ENCODE measurements at places on chromosomes 7 and 10.

- no peak for DNase-seq
Measured at GRCh38 chr7:111982133-111982532, 224.1 kb downstream of the DOCK4 start.

- DNase-seq = peak; percentile 38
Measured at GRCh38 chr10:112434988-112435619, 11.6 kb downstream of the ZDHHC6 start.

DNA sequence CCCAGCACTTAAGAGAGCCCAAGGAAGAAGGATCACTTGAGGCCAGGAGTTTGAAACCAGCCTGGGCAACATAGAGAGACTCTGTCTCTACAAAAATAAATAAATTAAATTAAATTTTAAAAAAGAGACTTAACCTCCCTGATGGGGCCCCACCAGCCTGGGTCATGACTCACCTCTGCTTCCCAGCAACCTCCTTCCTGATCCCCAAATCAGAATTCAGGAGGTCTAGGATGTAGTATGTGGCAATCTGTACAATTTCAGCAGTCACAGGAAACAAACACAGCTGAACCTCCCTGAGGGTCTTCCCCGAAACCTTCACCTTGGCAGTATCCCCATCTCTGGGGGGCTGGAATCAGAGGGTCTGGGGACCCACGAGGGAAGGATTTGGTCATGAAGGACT is 9.7 kb upstream of the PPP1R35 start:
- peak; percentile 75 for DNase-seq

DNA sequence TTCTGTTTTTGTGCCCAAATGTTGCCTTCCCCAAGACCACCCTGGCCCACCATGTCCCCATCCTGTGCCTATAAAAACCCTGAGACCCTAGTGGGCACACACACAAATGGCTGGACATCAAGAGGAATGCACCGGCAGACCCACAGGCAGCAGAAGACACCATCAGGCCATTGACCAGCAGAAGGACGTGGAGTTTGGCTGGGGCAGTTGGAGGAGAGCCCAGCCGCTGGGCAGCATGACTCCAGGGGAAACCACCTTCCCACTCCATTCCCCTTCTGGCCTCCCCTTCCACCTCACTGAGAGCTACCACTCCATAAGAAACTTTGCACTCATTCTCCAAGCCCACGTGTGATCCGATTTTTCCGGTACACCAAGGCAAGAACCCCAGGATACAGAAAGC is 309.2 kb downstream of the CAMK1D start:
- no peak for DNase-seq

- DNase-seq = no peak
Measured at GRCh38 chr10:90947030-90947960, 26.4 kb upstream of the ANKRD1 start.

- DNase-seq = no peak
Measured at GRCh38 chr7:156143158-156143557, 330.9 kb upstream of the SHH start.

- DNase-seq = peak; percentile 21
Measured at GRCh38 chr7:91310830-91311460, 46.7 kb downstream of the FZD1 start.

GRCh38 chr10:69817078-69817581 is 15.4 kb downstream of the COL13A1 start:
- peak; percentile 26 for DNase-seq

DNA sequence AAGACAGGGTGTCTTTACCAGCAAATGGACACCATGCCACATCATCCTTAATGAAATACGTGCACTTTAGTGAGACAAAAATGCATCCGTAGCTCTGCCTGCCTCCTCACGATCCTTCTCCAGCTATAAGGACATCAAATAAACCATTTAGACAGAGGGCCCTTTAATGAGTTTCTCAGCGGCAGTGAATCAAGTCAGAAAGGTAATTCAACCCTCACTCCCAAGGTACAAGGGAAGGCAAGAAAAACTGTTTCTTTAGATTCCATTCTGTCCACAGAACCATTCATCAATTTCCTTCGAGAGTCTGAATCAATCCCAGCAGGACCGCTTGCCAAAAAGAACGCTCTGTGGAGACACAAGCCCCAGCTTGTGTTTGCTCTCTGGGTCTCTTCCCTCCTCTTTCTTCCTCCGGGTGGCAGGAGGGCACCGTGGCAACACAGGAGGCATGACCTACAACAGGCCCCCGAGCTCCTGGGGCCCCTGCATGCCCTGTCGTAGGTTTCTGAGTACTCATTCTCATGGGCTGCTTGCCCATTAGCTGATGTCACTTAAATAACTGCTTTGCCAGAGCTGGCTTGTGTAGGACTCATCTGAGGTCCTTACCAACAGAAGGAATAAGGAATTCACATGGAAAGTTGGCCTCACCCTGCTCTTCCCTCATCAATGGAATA is 297.8 kb upstream of the PRKCQ start:
- peak; percentile 62 for DNase-seq

DNA sequence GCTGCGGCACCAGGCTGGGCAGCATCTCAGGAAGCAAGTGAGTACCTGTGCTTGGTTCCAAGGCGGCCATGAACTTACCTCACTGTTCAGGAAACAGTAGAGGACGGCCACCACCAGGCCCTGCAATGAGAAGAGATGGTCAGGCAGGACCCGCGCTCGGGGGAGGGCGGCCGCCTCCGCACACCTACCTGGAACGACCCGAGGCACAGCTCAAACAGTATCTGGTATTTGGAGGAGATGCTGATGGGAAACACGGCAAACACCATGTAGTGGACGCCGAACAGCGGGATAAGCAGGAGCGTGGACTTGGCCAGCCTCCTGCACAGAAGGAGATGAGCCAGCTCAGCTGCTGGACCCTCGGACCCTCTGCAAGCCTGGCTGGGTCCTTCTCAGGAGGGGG is 112.9 kb downstream of the VIPR2 start:
- no peak for DNase-seq

DNA sequence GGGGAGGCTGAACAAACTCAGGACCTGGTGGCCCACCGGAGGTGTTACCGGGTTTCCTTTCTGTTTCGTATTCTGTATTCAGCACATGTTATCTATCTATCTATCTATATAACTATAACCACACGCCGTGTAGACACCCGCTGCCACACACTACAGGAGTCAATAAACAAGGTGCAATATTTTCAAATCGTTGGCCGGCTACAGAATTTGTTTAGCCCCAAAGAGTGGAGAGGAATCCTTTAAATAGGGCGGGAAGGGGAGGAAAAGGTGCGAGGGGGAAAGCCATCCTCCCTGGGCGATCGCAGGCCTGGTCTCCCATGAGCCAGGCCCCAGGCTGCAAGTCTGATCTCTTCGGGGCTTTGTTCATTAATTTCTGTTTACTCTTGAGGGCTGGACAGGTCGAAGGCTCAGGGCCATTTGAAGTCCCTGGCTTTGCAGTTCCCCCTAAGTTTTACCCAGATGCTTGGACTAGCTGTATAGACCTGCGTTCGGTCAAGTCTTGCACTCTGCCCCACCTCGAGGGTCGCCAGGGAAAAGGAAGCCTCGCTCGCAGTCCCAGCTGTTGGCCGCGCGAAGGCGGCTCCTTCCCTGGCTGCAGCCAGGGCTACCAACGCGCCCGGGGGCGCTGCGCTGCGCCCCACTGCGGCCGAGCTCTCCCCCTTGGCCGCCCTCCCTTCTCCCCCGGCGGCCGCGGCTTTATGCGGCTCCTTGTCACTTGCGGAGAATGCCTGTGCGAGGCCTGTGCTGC is 3.8 kb downstream of the NKX2-3 start:
- DNase-seq = no peak

GRCh38 chr7:25861601-25862260 is 290.3 kb upstream of the NFE2L3 start:
- peak; percentile 48 for DNase-seq

GRCh38 chr10:115046686-115047236 is 46.4 kb upstream of the ATRNL1 start:
- DNase-seq = no peak

GRCh38 chr7:151805191-151805590 is 71.7 kb downstream of the PRKAG2 start:
- no peak for DNase-seq

- DNase-seq = no peak
Measured at GRCh38 chr7:22677680-22678079, 49.3 kb upstream of the IL6 start.

- peak; percentile 28 for DNase-seq
Measured at GRCh38 chr10:25047591-25048301, 31.3 kb downstream of the THNSL1 start.

- DNase-seq = peak; percentile 82
Measured at GRCh38 chr10:87659571-87660483, at the start of gene PAPSS2. Gene PAPSS2, plus strand, starts transcription at chr10:87659878. Its CDS starts 104 bp downstream, at chr10:87659982.

- DNase-seq = no peak
Measured at GRCh38 chr10:16976803-16977202, 152.8 kb downstream of the CUBN start.

DNA sequence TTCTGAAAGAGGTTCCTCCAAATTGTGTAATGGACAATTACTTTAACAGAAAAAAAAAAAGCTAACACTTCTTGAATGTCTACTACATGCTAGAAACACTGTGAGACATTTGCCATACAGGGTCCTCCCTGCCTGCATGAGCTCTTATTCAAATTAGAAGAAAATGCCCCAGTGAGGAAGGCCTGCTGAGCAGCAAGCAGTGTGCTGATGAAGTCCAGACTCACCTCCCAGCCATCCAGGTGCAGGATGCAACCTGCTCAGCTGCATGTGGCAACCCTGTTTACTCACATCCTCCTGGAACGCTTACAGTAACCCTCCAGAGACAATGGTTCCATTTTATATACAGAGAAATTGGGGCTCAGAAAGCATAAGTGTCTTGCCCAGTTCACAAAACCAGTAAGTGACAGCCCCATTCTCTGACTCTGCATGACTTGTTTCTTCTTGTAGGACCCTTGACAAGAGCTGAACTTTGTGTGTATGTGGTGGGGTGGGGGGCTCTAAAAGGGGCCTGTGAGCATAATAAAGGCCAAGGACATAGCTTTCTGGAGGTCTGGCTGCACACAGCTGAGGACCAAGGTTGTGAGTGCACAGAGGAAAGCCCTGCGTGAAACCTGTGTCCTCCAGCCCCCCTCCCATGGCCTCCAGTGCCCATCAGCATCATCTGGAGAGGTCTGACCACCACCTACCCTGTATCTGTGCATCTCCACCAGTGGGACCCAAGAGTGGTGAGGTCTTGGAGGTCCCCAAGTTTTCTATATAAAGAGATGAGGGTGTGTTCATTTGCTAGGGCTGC is 387.8 kb downstream of the GRID1 start:
- no peak for DNase-seq

- DNase-seq = no peak
Measured at GRCh38 chr7:55515569-55516279, 56.6 kb downstream of the VOPP1 start.

DNA sequence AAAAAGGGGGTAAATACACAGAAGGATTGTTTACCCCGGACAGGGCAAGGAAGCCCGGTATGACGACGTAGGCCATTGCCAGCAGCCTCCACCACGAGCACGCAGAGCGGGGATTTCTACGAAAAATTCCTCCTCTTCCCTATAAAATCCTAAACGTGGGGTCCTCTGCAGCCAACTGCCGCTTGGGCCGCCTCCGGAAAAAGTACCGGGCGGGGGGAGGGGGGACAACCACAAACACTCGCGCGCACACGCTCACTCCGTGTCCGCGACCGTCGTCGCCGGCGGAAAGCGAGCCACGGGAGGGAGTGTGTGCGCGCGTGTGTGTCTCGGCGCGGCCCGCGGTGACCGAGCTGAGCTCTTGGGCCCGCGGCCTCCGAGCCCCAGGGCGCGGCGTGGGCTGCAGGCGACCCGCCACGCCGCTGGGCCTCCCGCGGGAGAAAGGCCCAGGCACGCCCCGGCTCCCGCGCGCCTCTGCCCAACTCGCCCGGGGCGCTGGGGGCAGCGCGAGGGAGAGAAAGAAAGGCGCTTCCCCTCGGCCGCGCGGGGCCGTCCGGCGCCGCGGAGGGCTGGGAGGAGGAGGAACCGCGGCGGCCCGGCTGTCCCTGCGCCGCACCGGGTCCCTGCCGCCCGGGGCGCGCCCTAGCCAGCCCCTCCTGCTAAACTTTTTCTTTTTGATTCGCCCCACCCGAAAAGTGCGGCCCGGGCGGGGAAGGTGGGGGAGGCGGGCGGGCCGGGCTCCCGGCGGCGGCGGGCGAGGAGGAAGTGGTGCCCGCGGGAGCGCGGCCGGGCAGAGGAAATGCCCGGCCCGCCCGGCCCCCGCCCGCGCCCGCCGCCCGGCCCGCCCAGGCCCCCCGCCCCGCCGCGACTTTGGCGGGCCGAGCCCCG is 1.5 kb downstream of the CTBP2 start:
- DNase-seq = peak; percentile 74

DNA sequence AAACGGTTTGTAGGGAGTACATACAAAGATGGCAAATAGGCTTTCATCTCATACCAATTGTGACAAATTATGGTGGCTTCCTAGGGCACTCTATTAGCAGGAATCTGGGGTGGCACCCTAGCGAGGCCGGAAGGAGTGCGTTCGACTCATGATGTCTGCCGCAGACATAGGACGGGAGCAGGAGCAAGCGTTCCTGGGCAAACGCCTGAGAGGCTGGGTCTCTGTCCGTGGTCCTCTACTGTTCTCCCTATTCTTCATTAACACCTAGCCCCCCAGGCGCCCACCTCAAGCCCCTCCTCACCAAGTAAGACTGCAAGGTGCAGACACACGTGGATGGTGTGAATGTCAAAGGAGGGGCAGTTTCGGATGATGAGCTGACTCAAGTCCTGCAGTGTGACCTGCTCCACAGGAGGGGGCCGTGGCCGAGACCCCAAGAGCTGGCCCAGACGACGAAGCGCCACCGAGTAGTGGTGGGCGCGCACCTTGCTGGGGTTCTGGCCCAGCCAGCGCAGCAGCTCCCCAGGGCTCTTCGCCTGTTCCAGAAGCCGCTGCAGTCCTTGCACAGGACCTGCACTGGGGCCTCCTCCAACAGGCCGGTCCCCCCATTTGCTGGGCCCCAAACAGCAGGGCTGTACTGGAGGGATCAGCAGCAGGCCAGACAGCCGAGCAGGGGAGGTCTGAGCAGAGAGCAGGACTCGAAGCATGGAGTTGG is 1.3 kb downstream of the FASTK start:
- DNase-seq = no peak

DNA sequence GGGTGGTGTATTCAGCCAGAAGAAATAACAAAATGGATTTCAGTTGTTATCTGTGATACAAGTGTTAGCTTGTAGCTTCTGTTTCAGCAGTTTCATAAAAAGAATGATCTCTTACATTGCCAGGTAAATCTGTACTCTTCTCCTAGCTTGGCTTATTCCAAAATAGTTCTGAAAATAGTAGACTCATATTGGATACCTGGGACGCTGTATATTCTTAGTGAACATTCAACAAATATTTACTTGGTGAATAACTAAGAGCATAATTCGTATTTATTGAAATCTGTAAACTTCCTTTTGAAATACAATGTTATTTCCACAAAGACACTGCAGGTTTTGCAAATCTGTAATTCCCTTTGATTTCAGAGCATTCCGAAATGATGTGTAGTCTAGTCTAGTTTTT is 249.2 kb downstream of the ADK start:
- DNase-seq = no peak

- no peak for DNase-seq
Measured at GRCh38 chr7:69598487-69599285, 411 bp downstream of the AUTS2 start.

GRCh38 chr7:10237306-10237705 is 736.4 kb upstream of the PHF14 start:
- DNase-seq = no peak

GRCh38 chr10:77844177-77844576 is 82.4 kb downstream of the DLG5 start:
- no peak for DNase-seq

Measured in foreskin fibroblast (primary cell).